Amniotic epithelial cell (primary cell): ENCODE measurements at places on chromosomes 5 and 9.

DNA sequence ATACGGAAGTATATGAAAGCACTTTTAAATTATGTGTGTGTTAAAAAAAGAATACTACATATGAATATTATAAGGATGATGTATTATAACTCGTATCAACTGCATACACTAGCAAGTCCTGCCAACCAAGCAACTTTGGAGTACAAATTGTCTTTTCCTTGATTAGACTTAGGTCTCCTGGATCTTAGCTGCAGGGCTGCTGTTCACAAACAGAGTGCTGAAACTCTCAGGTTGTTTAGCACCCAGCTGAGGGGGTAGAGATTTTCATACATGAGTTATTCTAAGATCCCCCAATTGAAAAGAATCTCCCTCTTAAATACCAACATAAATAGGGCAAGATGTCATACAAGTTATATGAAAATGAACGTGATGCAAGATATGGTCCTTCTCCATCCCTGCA, 149.8 kb upstream of the TNC start:
- peak; percentile 60 for DNase-seq

- DNase-seq = no peak
These were observed 270.8 kb downstream of the NTRK2 start for GRCh38 chr9:84940294-84940693.

- peak; percentile 86 for DNase-seq
These were observed 91.3 kb upstream of the ZNF366 start for GRCh38 chr5:72598401-72599064.

GRCh38 chr5:15023846-15024245, 152.3 kb upstream of the ANKH start:
- DNase-seq = no peak

- DNase-seq = no peak
These were observed 203.9 kb downstream of the C9orf50 start for GRCh38 chr9:129416821-129417539.

DNA sequence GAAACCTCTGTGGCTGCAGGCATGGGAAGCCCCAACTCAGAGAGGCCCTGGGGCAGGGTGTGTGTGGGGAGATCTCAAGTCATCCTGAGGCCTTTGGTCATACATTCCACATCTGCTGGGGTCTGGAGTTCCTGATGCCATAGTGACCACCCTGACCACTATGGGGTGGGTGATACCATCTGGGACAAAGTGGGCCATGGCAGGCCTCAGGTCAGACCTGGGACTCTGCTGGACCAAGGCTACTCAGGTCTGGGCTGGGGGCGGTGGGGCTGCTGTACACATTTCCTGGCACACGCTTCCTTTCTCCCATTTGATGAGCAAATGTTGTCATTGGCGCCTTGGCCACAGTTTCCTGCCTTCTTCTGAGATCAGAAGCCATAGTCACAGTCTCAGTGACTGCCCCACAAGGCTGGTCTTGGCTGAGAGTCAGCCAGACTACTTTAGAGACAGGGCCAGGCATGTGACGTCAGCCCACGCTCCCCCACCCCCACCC, 15.1 kb upstream of the ACSL6 start:
- no peak for DNase-seq

DNA sequence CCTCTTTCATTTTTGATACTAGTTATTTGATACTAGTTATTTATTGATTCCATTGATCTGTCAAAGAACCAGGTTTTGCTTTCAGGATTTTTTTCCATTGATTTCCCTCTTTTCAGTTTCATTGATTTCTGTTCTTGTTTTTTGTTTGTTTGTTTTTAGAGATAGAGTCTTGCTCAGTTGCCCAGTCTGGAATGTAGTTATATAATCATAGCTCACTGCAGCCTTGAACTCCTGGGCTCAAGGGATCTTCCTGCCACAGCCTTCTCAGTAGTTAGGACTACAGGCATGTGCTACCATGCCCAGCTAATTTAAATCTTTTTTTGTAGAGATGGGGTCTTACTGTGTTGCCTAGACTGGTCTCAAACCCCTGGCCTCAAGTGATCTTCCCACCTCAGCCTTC, 49.9 kb downstream of the FSD1L start:
- DNase-seq = no peak

- no peak for DNase-seq
These were observed 399.2 kb upstream of the KLF4 start for GRCh38 chr9:107888773-107889227.

DNA sequence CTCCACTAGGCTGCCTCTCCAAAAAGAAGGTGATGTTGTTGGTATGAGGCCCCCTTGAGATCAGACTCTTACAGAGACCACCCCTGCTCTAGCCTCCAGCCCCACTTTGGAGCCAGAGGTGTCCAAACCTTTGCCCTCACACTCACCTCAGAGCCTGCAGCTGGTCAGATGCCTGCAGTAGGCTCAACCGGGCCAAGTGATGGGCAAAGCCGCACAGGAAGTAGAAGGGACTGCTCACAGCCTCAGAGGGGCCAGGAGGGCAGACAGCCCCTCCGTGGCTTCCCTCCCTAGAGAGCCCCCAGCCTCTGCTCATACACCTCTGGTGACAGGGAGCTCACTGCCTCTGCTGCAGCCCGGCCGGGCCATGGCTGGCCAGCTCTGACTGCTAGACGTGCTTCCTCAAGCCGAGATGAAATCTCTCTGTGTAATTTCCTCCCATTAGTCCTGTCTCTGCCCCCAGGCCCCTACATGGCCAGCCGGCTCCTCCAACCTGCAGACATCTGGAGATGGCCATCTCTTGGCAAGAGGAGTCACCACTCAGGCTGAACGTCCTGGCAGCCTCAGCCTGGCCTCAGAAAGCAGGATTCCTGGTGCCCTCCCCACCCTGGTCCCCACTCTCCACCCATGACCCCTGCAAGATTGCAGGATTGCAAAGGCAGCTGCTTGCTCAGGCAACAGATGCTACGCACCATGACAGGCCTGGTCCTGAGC, 7.3 kb upstream of the TCF7 start:
- DNase-seq = no peak

DNA sequence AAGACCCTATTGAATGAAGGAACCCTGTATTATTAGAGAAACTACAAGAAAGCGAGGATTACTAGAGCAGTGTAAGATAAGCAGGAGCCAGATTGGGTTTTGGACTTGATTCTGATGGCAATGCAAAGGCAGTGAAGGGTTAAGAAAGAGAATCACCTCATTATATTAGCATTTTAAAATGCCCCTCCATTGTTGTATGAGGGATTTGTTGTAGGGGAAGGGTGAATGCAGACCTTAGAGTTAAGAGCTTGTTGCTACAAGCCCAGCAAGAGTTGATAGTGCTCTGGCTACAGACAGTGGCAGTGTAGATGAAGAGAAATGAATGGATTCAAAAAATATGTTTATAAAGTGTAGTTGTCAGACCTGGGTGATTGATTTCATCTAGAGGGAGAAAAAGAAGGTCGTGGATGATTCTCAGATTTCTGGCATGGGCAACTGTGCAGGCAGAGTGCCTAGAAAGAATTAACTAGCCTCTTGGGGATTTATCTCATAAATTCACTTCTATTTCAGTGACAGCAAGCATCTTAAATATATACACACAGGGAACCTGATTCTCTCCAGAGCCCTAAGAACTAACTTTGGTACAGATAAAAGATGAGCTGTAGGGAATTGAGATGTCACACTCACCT, 344.8 kb downstream of the ARRDC3 start:
- no peak for DNase-seq

GRCh38 chr5:96140084-96140483, 178.4 kb upstream of the ELL2 start:
- DNase-seq = no peak
